ENCODE measurements at places on chromosomes 4 and X. TPM values are rescaled to one million over a fixed set of nuclear protein-coding genes. Genes with fewer than 3 reads are reported as not detected.

- no peak for DNase-seq
These were observed 120.8 kb downstream of the DTHD1 start for GRCh38 chr4:36402008-36402758.

DNA sequence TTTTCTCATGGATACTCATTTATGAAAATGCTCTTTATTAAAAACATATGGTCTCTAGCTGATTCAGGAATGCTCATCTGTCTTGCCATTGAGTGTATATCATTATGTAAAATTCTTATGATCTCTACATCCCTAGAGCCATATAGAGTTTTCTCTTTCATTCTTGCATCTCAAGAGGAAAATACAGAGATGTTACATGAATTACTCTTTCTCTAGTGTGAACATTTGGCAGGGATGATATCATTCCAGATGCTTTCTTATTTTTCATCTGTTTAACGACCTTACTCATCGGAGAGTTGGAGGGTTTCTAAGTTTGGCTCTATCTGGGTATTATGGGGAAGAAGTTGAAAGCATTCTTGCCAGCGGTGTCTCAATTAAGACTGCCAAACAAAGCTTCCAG lies 202.9 kb upstream of the SLC7A11 start:
- no peak for DNase-seq

DNA sequence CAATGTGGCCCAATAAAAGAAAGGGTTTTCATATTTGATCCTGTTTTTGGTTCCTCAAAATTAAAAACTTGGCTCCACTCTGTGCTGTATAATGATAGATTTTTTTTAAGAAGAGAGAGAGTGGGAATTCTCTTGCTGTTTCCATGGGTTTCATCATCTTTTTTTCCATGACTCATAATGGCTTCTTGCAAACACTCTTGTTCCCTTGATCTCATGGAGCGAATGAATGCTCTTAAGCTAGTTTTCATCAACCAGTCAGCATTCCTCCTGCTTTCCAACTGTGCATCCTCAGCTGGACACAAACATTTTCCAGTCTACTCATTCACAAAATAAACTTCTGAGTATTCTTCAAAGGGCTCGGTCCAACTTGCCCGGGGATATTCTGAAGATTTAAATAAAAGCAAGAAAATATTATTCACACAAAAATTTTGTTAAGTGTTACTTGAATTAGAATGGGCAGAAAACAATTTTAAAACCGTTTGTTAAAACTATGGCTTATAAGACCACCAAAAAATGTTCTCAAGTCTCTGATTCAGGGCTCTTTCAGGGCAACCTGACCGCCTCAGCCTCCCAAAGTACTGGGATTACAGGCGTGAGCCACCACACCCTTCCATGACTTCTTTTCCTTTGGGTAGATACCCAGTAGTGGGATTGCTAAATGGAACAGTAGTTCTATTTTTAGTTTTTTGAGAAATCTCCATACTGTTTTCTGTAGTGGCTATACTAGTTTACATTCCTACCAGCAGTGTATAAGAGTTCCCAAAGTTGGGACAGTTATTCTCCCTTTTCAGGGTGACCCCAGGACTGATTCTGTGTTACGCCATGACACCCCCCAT lies 64.7 kb downstream of the TMEM156 start:
- DNase-seq, result peak; percentile 80

- no peak for DNase-seq
These were observed 80.9 kb downstream of the CLDN34 start for GRCh38 chrX:10048076-10048475.

- DNase-seq, result peak; percentile 33
These were observed 15.1 kb downstream of the RAI2 start for GRCh38 chrX:17846045-17846444.

DNA sequence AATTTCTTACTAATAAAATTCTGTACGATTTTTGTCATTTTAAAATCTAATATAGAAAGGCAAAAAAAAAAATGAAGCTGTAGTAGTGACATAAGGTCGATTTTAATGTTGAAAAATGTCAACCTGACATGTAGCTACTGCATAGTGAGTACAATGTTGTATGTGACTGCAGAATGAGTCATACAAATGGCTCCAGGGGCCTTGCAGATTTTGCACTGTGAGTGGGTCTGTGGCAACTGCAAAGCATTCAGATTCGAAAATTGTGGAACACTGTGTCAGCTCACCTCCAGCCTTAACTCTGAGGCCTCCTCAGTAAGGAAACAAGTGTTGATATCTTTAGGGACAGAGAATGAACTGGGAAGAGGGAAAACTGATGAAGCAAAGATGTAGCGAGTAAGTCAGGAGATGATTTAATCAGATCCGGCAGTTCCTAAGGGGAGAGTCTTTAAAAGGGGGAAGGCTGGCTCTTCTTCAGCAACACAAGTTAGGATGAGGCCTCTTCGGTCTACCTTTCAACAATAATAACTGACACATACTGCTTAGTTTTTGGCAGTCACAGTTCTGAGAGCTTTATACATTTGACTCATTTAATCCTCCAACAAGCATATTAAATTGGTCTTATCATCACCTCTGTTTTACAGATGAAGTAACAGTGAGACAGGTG lies 24.9 kb downstream of the TKTL2 start:
- DNase-seq, result peak; percentile 81

GRCh38 chrX:13742397-13743176 lies 8.0 kb downstream of the OFD1 start:
- DNase-seq, result peak; percentile 24

DNA sequence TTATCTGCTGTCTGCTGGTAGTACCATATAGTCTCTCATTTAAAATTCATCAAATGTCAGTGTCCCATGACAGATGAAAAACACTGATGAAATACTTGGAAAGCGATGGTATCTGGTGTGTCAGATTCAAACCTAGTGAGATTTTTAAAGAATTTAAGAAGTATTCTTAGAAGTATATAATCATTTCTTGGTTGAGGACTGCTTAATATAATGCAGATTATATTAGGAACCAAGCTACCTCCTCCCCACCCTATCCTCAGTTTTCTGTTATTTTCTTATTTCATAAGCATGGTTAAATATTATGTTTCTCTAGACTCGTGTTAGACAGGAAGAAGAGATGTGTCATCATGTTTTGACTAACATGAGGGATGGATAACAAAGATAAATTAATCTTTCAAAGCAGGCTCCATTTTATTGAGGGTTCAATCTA lies 118.5 kb downstream of the GLUD2 start:
- DNase-seq, result no peak

Gene GRID2
- total RNA-seq, result not detected

Gene MFSD8
- 12.3 TPM for total RNA-seq

Gene PCDH10
- under 0.01 TPM for total RNA-seq

Gene ANXA10
- 0.79 TPM for total RNA-seq

Gene TMEM129
- 34.4 TPM for total RNA-seq

Gene SPINK2
- not detected for total RNA-seq
